ENCODE measurements at places on chromosomes 4 and X.

- DNase-seq: no peak
These were observed 12.1 kb upstream of the CLCN5 start for GRCh38 chrX:49910344-49910743.

DNA sequence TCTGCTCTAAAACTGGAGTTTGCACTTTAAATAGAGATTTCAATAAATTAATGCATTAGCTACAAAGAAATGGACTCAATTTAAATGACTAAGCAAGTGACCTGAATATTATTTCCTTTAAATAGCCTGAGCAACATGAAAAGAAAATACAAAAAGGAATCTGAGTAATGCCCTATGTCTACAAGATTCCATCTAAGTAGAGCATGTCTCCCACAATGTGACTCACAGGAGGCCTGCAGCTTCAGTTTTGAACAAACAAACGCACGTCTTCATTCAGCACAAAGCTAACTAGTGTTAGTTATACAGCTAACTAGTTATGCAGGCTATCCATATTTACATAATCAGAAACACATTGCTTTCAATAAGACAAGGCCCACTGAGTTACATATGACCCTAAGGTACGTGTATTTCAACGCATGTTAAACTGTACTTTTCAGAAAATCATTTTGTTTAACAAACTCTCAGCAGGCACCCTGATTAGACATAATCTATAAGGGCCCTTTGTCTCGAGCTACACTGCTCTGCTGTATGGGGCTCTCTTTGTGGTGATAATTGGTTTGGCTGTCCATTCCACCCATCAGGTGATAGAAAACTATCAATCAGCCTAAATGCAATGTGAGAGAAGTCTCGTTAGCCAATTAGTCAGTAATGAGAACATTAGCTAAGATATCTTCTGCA is 116.5 kb downstream of the MAML3 start:
- DNase-seq: no peak

- no peak for DNase-seq
These were observed 5.2 kb upstream of the CXCL2 start for GRCh38 chr4:74104145-74104544.

DNA sequence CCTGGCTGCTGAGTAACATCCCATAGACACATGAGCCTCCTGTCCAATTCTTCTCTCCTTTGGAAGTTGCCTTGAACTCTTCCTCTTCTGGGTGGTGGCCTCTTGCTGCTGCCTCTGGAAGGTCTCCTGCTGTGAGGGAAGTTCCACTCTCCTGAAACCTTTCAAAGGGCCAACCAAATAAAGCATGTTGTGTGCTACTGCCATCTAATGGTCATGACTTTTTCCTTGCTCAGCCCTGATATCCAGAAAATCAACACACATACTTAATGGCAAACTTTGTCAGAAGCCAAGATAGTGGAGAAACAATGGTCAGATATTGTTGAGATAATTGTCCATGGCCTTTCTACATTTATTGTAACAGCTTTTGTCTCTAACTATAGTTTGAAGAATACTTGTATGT is 19.1 kb upstream of the ZXDA start:
- DNase-seq: no peak

DNA sequence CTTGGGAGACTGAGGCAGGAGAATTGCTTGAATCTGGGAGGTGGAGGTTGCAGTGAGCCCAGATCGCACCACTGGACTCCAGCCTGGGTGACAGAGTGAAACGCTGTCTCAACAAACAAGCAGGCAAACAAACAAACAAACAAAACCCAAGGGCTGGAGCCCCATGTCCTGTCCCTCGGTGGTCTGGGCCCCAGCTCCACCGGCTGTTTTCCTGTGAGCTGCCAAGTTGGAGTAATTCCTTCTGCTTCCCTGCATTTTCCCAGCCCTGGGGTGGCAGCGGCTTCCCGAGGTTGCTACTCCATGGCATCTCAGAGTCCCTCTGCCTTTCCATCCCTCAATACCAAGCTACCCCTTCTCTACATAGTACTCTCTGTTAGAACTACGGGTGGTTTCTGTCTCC is 43.2 kb downstream of the RGS12 start:
- DNase-seq: no peak

- DNase-seq: no peak
These were observed 150.9 kb downstream of the SHROOM3 start for GRCh38 chr4:76585897-76586360.

DNA sequence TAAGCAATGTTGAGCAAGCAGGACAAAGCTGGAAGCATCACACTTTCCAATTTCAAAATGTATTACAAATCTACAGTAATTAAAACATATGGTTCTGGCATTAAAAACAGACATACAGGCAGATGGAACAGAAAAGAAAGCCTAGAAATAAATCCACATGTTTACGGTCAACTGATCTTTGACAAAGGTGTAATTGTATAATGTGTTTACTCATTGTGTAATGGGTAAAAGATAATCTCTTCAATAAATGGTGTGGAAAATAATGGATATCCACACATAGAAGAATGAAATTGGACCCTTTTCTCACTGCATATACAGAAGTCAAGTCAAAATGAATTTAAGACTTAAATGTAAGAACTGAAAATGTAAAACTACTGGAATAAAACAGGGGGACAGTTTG is 394.2 kb downstream of the ANKRD50 start:
- DNase-seq: no peak

DNA sequence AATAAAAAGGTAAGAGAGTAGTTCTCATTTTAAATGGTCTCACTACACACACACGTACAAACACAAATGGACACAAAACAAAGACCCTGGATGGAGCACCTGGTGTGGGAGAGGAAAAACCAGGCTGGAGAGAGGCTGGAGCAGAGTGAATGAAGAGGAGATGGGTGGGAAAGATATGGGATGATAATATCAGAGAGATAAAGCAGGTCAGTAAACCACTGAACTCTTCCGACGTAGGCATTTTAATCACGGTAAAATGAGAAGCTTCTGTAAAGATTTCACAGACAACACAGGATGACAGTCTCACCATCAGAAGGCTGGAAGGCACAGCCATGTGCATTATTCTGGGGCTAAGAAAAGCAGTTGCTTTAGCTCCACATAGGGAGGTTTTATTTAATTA is 532.8 kb downstream of the KCNIP4 start:
- no peak for DNase-seq

GRCh38 chr4:5558502-5558901 is 149.9 kb downstream of the EVC2 start:
- no peak for DNase-seq

DNA sequence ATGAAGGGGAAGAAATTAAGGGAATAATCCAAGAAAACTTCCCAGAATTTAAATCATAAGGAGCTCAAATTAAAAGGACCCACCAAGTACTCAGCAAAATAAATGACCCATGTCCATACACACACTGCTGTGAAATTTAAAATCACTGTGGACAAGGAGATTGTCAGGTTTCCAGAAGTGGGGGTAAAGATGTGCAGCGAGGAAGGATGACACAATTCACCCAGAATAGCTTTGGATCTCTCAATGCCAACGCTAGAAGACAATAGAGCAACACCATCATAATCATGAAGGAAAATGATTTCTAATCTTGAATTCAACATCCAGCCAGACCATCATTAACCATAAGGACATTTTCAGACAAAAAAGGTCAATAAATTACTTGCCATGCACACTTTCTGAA is 65.7 kb downstream of the CASK start:
- DNase-seq: no peak

- DNase-seq: no peak
These were observed 11.3 kb downstream of the UBA1 start for GRCh38 chrX:47204970-47205369.

DNA sequence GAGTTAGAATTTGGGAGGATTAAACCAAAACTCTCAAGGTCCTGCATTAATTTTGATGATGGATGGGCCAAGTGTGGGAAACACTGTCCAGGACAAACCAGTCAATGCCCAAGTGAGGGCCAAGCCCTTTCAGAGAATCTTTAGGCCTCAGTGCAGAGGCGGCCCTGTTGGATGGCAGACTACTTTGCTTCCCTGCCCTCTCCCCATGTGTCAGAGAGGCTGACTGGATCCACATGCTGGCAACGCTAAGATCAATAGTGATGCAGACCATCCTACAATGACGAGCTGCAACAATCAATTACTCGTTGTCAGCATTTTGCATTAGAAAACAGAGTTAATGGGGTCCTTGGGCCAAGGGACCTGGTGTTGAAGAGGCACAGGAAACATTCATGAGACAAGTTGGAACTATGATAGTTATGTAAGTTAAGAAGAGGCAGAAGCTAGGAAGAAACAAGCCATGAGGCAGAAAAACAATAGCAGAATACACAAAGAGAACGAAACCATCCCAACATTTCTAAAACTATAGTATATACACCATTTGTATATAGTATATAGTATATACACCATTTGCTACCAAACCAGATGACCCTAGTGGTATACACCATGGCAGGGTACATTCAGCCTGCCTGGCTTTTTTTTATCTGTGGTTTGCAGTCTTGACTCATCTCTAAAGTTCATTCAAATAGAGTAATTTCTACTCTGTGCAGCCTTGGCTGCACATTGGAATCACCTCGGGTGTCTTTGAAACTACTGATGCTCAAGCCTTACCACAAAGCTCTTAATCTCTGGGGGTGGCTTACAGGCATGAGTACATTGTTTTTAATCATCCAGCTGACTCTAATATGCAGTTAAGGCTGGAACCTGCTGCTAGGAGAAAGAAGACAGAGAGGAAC is 147.7 kb upstream of the GYPA start:
- DNase-seq: no peak

DNA sequence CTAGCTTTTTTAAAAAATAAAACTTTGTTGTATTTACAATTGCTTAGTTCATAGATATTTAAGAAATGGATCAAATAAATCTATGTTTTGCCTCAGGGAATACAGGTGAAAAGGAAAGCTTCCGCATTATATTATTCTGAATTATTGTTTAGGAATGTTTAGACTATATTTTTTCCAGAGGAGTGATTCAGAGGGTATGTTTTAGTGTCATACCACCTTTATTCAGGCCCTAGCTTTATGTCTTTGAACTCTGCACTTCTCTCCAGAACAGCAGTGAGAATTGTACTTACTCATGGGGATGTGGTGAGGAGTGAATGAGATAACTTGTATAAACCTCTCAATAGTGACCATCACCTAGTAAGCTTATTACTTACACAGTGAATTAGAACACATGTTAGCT is 14.0 kb downstream of the SLIT2 start:
- no peak for DNase-seq

DNA sequence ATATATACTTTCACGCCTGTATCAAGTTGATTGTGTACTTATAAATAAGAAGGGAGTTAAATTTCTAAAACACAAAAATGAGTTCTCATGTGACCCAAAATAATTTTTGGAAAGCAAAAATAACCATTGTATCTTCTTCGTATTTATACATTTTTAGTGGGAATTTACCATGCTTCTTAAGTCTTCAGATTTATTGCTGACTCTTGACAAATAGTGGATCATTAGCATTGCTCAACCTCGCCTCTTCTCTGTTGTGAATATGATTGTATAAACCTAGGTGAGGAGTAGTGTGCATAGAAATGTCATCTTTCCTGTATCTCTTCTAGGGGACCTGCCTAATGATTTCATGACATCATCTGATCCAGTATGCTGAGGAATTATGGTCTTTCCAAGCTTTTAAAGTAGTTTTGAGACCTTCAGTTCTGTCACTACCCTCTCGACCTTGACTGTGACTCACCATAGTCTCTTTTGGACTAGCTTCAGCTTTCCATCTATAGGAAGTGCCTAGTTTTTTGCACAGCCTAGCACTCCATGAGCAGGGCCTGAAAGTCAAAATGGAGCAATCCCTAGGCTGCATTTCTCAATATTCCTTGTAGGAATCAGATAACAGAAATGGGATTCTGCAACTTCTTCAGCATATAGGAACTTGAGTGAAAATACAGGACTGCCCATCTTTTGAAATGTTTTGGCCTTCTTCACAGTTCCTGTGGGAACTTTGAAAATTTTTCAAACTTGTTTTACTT is 157.6 kb downstream of the ARX start:
- no peak for DNase-seq

DNA sequence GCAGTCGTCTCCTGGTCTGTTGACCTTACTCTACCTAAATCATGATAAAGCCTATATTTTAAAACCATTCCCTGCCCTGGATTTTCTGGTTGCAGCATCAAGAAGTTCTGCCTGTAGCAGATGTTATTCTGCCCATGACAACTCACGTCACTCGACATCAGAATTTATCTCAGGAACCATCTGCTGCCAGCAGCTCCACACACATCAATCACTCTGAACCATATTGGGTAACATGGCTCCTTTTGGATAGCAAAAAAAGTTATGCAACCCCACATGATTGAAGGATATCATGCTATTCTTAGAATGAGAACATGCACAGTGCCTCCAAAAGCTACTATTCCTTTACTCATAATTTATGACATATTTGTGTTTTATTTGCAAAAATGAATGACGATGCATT is 341.4 kb downstream of the DHRSX start:
- no peak for DNase-seq

- no peak for DNase-seq
These were observed 52.1 kb downstream of the NDST3 start for GRCh38 chr4:118086344-118086743.

GRCh38 chrX:68180579-68180978 is 252.7 kb downstream of the OPHN1 start:
- DNase-seq: no peak

- no peak for DNase-seq
These were observed 119.8 kb upstream of the ATP6AP2 start for GRCh38 chrX:40460926-40461325.

DNA sequence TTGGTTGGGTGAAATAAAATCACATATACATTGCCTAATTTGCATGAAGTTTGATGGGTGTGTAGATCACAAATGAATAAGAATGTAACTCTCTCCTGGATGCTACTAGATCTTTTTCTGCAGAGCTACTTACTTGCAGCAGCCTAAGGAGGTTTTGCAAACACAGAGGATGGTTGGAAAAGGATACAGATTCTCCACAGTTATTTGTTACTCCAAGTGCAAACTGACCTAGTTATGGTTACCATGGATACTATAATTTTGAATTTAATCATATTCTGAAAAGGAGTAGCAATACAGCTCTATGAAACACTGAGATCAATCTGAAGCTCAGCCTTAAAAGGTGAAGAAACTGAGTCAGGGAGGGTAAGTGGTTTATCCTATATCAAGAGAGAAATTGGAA is 9.1 kb upstream of the ARHGEF38 start:
- DNase-seq: no peak

GRCh38 chrX:14832586-14832985 is 40.3 kb downstream of the FANCB start:
- DNase-seq: no peak

GRCh38 chr4:111400741-111401140 is 744.5 kb upstream of the FAM241A start:
- no peak for DNase-seq

GRCh38 chr4:111453216-111453615 is 692.0 kb upstream of the FAM241A start:
- no peak for DNase-seq

- no peak for DNase-seq
These were observed 37.0 kb downstream of the HPGDS start for GRCh38 chr4:94305466-94306225.

- no peak for DNase-seq
These were observed 584.2 kb downstream of the SPRY1 start for GRCh38 chr4:123980736-123981300.

GRCh38 chr4:72529148-72529822 is 39.7 kb downstream of the ADAMTS3 start:
- no peak for DNase-seq

GRCh38 chr4:48307528-48307927 is 33.8 kb upstream of the SLAIN2 start:
- DNase-seq: no peak

Data from stimulated activated CD4-positive, alpha-beta T cell treated with anti-CD3 and anti-CD28 coated beads, Interleukin-12 subunit alpha, Interleukin-12 subunit beta, amount 100 ng/mL, for 24 hours (primary cell).